ENCODE measurements at places on chromosomes 12 and 14. TPM values are rescaled to one million over a fixed set of nuclear protein-coding genes. Genes with fewer than 3 reads are reported as not detected.

Gene RERGL
- total RNA-seq: not detected

Gene KCNK13
- total RNA-seq: not detected

Gene EML1
- total RNA-seq: 7.2 TPM

Gene LRCOL1
- not detected for total RNA-seq

Gene SYT1
- 1.2 TPM for total RNA-seq

Gene AMN
- 70.7 TPM for total RNA-seq

Gene NTF3
- total RNA-seq: 5.3 TPM

Gene SMCO3
- total RNA-seq: not detected

Gene DCAF5
- 36.8 TPM for total RNA-seq

Gene NRXN3
- total RNA-seq: 15.9 TPM

Gene PRB2
- not detected for total RNA-seq

Gene SERPINA9
- total RNA-seq: not detected

Gene STXBP6
- total RNA-seq: 35.7 TPM

Gene ZNF140
- total RNA-seq: 12.1 TPM
